Fibroblast of skin of left biceps (primary cell): ENCODE measurements at places on chromosomes 1 and 21.

- DNase-seq, result no peak
These were observed 69.7 kb downstream of the CC2D1B start for GRCh38 chr1:52296345-52296744.

DNA sequence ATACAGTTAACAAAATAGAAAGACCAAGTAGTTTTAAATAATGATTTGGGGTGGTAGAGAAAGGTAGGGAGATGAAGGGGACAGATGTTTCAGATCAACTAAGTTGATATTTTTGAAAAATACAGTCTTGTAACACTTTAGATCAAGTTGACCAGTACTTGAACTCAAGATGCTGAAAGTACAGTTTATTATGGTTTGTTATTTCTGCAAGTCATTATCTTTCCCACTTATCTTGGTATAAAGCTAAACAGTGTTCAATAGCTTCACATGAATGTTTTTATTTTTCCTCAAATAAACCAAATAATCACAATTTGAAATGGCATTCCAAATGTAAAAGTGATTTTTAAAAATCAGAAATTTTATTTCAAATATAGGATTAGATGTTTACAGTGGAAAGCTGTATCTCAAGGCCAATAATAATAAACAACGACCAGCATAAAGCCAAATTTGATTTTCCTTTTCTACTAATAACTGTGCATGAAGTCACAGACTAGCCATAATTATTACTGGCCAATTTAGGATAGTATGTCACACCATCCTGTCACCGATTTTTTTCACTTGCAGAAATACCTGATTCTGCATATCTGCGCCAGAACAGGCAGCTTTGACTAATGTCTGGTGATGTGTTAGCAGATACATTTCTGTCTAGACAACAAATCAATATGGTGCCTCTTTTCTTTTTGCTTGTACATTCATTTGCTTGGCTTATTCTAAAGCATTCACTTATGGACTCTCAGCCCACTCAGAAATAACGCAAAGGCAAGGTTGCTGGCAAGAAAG is 320.2 kb downstream of the TM2D1 start:
- DNase-seq, result no peak

DNA sequence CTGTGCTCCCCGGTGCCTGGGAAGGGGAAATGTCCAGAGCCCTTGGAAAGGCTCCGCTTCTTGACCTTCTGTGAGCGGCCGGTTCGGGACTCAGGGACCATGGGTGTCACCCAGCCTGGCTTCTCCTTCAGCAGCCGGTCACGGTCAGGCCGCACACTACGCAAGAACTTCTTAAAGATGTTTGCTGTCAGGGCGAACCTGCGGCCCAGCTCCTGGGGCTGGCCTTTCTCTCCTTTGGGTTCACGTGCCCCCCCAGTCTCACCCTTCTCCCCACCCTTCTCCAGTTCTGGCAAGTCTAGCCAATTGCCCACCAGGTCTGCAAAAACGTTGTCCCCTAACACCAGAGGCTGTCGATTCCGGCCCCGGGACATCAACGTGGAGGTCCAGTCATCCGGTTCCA is 12.1 kb downstream of the INKA2 start:
- DNase-seq, result no peak

DNA sequence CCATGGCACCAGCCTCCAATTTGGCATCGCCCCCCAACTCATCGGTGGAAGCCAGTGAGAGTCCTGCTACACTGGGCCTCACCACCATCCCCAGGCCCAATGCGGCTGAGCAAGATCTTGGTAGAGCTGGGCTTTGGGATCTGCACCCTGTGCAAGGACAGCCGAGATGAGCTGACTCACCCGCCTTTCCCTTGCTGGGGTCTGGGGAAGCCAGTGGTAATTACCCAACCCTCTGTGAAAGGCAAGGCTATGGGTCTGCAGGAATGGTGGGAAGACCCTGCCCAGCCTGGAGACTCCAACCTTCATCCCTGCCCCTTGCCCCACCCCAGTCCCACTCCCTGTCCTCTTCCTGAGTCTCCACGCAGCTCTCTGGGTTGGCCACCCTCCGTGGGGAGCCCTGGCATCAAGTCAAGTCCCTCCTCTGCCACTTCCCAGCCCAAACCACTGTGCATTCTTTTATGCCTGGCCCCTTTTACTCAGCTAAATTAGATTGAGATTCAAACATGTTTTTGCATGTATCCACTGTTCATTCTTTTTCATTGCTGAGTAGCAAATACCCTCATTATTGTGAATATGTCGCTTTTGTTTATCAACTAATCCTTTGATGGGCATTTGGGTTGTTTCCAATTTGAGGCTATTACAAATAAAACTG is 8.8 kb downstream of the SMCP start:
- DNase-seq, result no peak

DNA sequence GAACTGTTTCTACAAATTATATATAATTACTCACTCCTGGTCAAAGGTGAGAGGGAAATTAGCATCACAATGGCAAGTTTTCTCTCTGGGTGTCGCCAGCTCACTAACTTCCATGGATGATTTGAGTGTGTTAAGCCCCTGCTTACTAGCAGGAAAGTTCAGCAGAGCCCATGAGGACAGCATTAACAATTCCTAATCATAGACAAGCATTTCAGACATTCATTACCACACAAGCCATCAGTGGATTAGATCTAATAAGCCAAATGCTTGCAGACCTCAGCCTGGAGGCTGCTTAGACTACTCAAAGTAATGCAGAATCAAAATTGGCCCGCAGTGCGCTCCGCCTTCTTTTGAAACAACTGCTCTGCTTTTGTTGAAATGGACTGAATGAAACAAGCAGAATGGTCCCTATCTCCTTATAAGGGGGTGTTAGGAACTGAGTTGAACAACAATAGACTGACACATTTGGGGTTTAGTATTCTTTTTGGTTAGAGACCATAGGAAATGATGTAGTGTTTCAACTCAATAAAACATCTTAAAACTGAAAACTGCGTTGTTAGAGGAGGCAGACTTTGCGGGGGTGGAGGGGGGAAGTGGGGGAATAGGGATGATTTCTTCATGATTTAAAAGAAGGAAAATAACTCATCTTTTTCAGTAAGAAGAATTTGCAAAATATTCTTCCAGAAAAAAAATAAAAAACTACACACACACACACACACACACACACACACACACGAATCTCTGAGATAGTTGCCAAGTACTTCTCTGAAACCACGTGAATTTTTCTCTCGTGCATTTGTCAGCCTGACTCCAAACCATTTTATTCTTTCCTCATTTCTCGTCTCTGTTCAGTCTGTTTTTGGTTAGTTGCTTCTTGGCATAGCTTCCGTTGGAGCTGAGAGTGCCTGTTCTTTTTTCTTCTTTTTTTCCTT is 54.6 kb downstream of the GORAB start:
- peak; percentile 87 for DNase-seq

- DNase-seq, result no peak
These were observed 79.9 kb upstream of the LYST start for GRCh38 chr1:235946571-235946981.

- DNase-seq, result no peak
These were observed 37.2 kb upstream of the SIM2 start for GRCh38 chr21:36661511-36662309.

GRCh38 chr1:81125672-81126071 is 675.1 kb upstream of the ADGRL2 start:
- DNase-seq, result peak; percentile 76

DNA sequence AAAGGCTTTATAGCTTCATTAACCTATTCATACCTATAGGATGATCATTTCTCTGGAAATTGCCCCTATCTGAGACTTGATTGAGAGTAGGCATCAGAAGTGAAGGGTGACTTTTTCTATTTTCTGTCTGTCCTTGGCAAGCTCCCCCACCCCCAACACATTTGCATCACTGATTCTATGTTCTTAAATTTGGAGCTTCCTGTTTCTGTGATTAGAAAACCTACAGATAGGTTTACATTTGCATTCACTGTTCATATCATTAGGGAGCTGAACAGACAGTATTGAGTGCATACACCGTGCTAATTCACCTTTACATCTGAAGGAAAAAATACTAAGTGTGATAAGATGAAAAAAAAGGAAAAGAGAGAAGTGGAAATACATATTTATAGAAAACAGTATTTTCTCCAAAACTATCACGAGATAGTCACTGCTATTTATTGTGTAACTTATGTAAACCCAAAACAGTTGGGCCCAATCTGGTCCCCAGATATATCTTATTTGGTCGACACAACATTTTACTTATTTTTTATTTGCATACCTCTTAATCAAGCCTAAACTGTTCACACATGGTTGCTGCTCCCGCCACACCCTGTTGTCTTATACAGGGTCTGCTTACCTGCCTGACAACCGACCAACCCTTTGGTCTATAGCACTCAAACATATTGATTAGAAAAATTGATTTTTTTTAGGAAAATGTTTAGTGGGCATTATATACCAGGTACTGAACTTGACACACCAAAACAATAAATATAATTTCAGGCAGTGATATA is 218.8 kb downstream of the NTNG1 start:
- DNase-seq, result no peak
